Right ventricle myocardium inferior (tissue), 1 donor: ENCODE measurements at places on chromosomes 12 and 14. TPM values are rescaled to one million over a fixed set of nuclear protein-coding genes. Genes with fewer than 3 reads are reported as not detected.

GRCh38 chr14:64953310-64953654, 10.7 kb upstream of the GPX2 start:
- DNase-seq, result no peak

CDCA3 gene
- total RNA-seq, result 1.2 TPM

DNA sequence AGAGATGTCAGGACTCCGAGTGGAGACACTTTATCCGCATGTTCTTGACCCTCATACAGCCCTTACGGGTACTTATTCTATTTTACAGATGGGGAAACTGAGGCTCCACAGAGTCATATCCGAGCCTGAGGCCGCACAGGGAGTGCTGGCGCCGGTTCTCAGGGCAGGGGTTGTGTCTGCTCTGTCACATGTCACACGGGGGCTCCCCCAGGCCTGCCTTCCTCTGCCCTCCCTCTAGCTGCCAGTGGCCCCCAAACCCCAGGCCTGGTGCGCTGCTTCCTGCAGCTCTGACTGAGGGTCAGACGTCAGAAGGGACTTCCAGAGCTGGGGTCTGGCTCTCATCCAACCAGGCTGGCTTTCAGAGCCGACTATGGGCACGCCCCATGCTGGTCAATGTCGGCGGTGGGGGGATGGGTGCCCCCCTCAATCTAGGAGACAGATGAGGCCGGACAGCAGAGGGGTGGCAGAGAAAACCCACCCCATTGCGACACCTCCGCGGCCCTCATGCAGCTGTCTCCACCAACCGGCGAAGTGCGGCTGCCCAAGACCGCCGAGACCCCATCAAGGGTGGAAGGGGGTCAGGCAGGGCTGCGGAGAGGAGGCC, 811 bp upstream of the INF2 start:
- DNase-seq, result peak; percentile 76

NPC2 gene
- total RNA-seq, result 87.1 TPM

- DNase-seq, result no peak
Measured at GRCh38 chr12:64716371-64716770, 42.8 kb downstream of the GNS start.

DNA sequence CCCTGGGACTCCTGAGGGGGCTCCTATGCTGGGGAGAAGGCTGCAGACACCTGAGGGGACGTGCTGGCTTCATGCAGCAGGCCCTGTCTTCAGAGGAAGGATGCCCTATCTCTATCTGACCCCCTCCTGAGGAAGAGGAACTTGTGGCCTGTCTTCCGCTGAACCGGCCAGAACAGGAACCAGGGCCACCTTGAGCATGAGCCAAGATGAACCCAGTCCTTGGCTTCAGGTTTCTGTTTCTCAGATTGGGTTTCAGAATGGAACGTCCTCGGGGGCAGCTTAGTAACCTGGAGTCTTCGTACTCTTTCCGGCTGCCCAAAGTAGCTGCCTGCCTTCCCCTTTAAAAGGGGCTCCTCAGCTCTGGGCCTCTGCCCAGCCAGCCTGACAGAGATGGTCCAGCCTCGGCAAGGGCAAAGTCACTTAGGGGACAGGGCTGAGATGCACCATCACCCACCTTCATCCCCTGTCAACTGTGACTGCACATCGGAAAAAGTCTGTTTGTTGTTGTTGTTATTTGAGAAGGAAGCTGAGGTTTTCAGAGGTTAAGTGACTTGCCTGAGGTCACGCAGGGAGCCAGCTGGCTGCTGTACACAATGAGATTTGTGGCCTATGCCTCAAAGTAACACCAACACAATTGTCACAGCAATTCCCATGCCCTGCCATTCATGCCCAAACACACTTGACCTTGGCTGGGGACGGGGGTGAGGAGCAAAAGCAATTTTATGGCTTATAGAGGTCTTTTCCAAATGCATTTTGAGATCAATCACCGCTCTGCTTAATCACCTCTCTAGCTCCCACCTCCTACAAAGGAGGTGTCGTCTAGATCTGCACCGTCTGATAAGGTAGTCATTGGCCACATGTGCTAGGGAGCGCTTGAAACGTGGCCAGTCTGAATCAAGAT, 13.4 kb downstream of the ASB2 start:
- DNase-seq, result no peak

- no peak for DNase-seq
Measured at GRCh38 chr14:20627346-20628027, 14.0 kb downstream of the OR6S1 start.
